Activated CD4-positive, alpha-beta T cell treated with anti-CD3 and anti-CD28 coated beads for 36 hours (primary cell): ENCODE measurements at places on chromosomes 2 and 18.

DNA sequence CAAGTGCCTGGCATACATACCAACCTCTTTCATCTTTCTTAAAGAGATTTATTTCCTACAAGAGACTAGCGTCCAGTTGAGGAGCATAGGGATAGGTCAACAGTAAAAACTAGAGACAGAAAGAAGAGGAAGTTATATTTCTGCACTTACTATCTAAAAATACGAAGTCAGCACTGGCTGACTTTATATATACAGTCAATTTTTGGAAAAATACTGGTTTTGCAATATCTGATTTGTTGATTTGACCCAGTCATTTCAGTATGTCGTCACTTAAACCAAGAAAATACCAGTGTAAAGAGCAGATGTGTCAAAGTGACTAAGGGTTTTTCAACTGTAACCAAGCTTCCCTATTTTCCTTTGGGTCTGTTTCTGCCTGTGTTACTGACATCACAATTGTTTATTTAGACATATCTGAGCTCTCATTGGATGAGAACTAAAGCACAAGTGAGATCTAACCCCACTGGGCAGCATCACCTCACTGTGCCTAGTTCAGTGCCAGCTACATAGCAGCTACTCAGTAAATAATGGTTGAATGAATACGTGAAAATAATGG is 23.0 kb downstream of the CYTIP start:
- H3K27me3 ChIP-seq, result no peaks in the 10 kb centered on the region
- H3K36me3 ChIP-seq, result peaks cover 84% of the 10 kb centered on the region
- peak overlapping the region; percentile 93 for H3K27ac ChIP-seq
- DNase-seq, result peak; percentile 60
- H3K4me1 ChIP-seq, result peaks cover 78% of the 10 kb centered on the region
- peak overlapping the region; percentile 52 for H3K4me3 ChIP-seq

GRCh38 chr18:79590191-79591031 is 89.2 kb upstream of the CTDP1 start:
- H3K4me3 ChIP-seq, result no peak overlapping the region
- DNase-seq, result no peak
- H3K4me1 ChIP-seq, result no peaks in the 10 kb centered on the region
- H3K27me3 ChIP-seq, result peaks cover 2% of the 10 kb centered on the region
- no peaks in the 10 kb centered on the region for H3K36me3 ChIP-seq
- no peak overlapping the region for H3K27ac ChIP-seq

DNA sequence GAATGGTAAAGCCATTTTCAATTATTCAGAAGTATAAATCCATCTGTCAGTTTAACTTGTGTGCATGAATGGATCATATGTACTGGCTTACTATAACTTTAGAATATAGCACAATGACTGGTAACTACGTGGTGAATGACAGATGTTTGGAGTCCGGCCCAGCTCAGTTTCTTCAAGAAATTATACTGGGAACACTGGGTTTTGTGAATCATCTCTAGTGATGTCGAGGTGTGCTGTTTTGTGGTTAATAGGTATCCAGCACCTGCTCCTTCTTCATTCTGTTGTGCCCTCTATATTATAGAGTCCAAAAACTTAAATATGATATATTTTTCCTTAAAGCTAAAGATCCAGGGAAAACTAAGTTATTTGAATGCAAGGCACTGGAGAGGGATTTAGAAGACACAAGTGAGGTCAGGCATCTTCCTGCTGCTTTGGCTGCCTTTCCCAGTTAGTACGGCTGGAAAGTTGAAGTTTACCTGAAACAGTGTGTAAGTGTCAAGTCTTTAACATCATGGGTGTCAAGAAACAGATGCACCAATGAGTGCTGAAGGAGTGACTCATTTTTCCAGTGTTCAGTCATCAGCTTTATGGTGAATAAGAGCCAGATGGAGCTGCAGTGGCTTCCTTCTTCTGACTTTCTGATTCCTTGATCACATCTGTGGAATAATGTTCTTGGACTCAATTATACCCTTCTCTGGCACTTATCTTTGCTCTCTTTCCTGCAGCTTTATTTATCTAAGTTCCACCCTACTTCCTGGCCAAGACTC is 1079.5 kb upstream of the CELF4 start:
- H3K4me3 ChIP-seq, result no peak overlapping the region
- peaks cover 5% of the 10 kb centered on the region for H3K4me1 ChIP-seq
- no peaks in the 10 kb centered on the region for H3K36me3 ChIP-seq
- no peak for DNase-seq
- no peak overlapping the region for H3K27ac ChIP-seq

DNA sequence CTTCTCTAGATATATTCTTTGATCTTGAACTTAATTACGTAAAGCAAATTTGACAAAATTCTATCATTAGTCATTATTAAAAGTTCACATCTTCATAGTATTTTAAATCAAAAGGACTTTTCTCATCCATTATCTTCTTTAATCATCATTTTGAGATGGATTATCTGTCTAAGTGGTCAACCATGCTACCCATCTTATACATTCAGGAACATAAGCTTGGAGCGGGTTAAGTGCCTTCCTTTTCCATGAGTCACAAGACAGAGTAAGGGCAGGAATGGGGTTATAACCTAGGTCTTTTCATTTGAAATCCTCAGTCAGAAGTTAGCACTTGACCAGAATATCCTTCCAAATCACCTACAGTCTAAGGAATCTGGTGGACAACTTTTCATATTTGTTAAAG is 297.1 kb downstream of the TCF4 start:
- no peaks in the 10 kb centered on the region for H3K4me1 ChIP-seq
- H3K4me3 ChIP-seq, result no peak overlapping the region
- no peak overlapping the region for H3K27ac ChIP-seq
- no peaks in the 10 kb centered on the region for H3K27me3 ChIP-seq

- no peaks in the 10 kb centered on the region for H3K4me1 ChIP-seq
- peaks cover 20% of the 10 kb centered on the region for H3K27me3 ChIP-seq
- no peaks in the 10 kb centered on the region for H3K36me3 ChIP-seq
- DNase-seq, result no peak
- no peak overlapping the region for H3K27ac ChIP-seq
Measured at GRCh38 chr18:49569724-49570123, 7.9 kb downstream of the LIPG start.

- no peaks in the 10 kb centered on the region for H3K4me1 ChIP-seq
- no peak for DNase-seq
- no peaks in the 10 kb centered on the region for H3K27me3 ChIP-seq
- H3K4me3 ChIP-seq, result no peak overlapping the region
- no peaks in the 10 kb centered on the region for H3K36me3 ChIP-seq
- H3K27ac ChIP-seq, result no peak overlapping the region
Measured at GRCh38 chr2:64845273-64845905, 143.8 kb upstream of the SLC1A4 start.

GRCh38 chr2:176128982-176129796 is at the start of gene HOXD8:
Gene HOXD8 (plus strand): TSS chr2:176129705. CDS start chr2:176130367, 662 bp downstream.
- H3K27ac ChIP-seq, result no peak within 1 kb of the TSS
- peak within 1 kb of the TSS; percentile 41 for H3K4me3 ChIP-seq
- H3K27me3 ChIP-seq, result peaks cover 75% of the 10 kb centered on the region
- DNase-seq, result peak; percentile 52

DNA sequence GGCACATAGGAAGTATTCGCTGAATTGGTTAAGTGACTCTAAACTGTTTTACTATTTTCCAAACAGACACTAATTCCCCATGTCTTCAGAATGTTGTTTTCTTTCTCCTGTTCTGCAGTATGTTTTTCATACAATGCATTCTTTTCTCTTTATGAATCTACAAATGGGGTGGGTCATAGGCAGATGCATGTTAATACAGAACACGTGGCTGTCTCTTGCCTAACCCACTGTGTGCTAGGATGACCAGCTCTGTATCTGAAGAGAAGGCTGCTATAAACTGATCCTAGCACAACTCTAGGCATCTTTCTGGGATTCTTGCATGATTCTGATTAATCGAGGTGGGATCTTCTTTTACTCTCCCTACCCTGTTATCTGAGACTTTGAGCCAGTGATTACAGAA is 826.0 kb downstream of the PLCL1 start:
- no peak overlapping the region for H3K4me3 ChIP-seq
- H3K36me3 ChIP-seq, result no peaks in the 10 kb centered on the region
- no peak overlapping the region for H3K27ac ChIP-seq

GRCh38 chr18:77088963-77089722 is 43.4 kb downstream of the MBP start:
- peak overlapping the region; percentile 31 for H3K27ac ChIP-seq
- DNase-seq, result no peak
- H3K27me3 ChIP-seq, result no peaks in the 10 kb centered on the region
- peaks cover 41% of the 10 kb centered on the region for H3K36me3 ChIP-seq

DNA sequence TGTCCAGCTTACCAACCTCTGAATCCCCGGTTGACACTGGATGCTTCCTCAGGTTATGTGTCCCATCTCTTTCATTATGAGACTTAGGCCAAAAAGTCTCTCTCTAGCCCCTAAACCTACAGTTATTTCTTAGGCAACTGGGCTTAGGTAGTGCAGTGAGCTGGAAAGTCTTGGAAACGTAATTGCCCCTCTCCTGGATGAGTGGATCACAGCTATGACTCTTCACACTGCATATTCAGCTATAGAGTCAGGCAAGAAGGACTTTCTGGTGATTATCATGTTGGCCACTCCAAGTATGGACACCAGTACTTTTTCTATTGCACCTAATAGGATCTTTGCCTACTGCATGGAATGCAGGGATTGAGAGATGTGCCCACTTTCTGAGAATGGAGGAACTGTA is 458.3 kb upstream of the CELF4 start:
- DNase-seq, result no peak
- H3K27me3 ChIP-seq, result no peaks in the 10 kb centered on the region
- H3K36me3 ChIP-seq, result no peaks in the 10 kb centered on the region
- no peaks in the 10 kb centered on the region for H3K4me1 ChIP-seq

GRCh38 chr2:65527451-65528240 is 95.2 kb upstream of the SPRED2 start:
- H3K4me1 ChIP-seq, result no peaks in the 10 kb centered on the region
- H3K27ac ChIP-seq, result no peak overlapping the region
- no peak overlapping the region for H3K4me3 ChIP-seq
- peaks cover 11% of the 10 kb centered on the region for H3K27me3 ChIP-seq

- H3K4me3 ChIP-seq, result no peak overlapping the region
- no peak overlapping the region for H3K27ac ChIP-seq
- no peaks in the 10 kb centered on the region for H3K36me3 ChIP-seq
- H3K4me1 ChIP-seq, result no peaks in the 10 kb centered on the region
- H3K27me3 ChIP-seq, result peaks cover 2% of the 10 kb centered on the region
Measured at GRCh38 chr2:21282515-21282898, 158.7 kb downstream of the TDRD15 start.

- H3K27ac ChIP-seq, result no peak overlapping the region
- no peaks in the 10 kb centered on the region for H3K4me1 ChIP-seq
- H3K27me3 ChIP-seq, result peaks cover 8% of the 10 kb centered on the region
- no peak overlapping the region for H3K4me3 ChIP-seq
- H3K36me3 ChIP-seq, result no peaks in the 10 kb centered on the region
Measured at GRCh38 chr18:34821669-34822210, 111.6 kb downstream of the DTNA start.

- no peak for DNase-seq
- no peaks in the 10 kb centered on the region for H3K27me3 ChIP-seq
- no peak overlapping the region for H3K27ac ChIP-seq
- no peaks in the 10 kb centered on the region for H3K4me1 ChIP-seq
- no peaks in the 10 kb centered on the region for H3K36me3 ChIP-seq
Measured at GRCh38 chr18:2871111-2871720, 24.4 kb downstream of the EMILIN2 start.

GRCh38 chr18:34194239-34194638 is 30.5 kb downstream of the NOL4 start:
- no peak overlapping the region for H3K27ac ChIP-seq
- DNase-seq, result no peak
- no peak overlapping the region for H3K4me3 ChIP-seq
- no peaks in the 10 kb centered on the region for H3K27me3 ChIP-seq
- no peaks in the 10 kb centered on the region for H3K36me3 ChIP-seq

- H3K27ac ChIP-seq, result no peak overlapping the region
- no peak overlapping the region for H3K4me3 ChIP-seq
- peaks cover 2% of the 10 kb centered on the region for H3K36me3 ChIP-seq
- H3K27me3 ChIP-seq, result no peaks in the 10 kb centered on the region
- no peak for DNase-seq
Measured at GRCh38 chr2:46376586-46376985, 79.4 kb downstream of the EPAS1 start.

DNA sequence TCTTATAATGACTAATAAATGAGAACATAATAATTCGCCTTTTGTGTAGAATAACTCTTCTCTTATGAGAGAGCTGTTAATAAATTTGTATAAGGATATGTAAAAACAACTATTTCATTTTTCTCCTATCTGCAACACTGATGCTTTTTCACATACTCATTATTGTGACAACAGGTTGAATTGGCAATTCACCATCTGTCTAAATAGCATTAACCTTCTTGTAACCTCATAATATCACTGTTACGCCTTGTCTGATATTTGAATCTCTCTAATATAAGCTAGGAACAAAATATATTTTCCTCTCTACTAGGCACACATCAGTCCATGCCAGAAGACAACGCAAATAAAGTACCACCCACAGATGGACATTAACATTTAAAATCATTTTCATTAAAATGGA is 938.9 kb downstream of the CPS1 start:
- H3K36me3 ChIP-seq, result no peaks in the 10 kb centered on the region
- no peak overlapping the region for H3K27ac ChIP-seq
